Bronchial epithelial cell (primary cell): ENCODE measurements at places on chromosomes 16 and 17.

DNA sequence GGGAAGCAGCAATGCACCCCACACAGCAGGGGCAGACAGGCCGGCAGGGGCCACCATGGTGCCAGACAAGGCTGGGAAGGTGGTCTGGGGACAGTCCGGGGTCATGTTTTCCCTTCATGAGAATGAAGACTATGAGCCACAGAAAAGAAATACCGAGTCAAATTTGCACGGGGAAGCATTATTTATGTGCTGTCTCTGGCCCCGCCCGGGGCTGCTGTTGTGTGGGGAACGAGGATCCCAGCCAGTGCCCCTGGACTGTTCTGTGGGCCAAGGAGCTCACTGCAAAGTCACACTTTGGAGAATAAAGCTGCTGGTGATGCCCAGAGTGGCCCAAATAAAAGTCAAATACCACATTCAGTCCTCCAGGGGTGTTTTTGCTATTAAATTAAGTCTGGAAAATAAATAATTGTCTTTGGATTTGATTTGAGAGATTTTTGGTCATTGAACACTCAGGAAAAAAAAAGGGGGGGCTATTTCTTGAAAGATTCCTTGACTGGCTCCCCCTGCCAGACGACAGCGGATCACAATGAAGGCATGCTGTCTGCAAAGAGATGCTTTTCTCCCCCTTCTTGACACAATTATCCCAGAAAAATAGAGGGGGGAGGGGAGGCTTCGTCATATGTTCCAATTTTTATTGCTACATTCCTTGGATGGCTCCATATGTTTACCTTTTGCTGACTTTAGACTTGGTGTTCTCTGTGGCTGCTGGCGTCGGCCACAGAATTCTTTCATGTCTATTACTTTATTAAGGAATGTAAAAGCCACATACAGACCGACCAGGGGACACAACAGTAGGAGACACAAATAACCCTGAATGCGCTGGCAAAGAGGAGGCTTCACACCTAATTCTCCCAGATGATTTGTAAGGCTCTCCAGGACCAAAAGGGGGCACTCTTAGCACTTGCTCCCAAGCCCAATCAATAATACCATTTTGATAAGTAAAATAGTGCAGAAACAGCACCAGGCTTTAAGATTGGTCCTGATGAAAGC, 27.1 kb upstream of the ANKFN1 start:
- peak; percentile 11 for DNase-seq

- no peak for DNase-seq
Measured at GRCh38 chr16:88055356-88055755, 104.1 kb downstream of the BANP start.

DNA sequence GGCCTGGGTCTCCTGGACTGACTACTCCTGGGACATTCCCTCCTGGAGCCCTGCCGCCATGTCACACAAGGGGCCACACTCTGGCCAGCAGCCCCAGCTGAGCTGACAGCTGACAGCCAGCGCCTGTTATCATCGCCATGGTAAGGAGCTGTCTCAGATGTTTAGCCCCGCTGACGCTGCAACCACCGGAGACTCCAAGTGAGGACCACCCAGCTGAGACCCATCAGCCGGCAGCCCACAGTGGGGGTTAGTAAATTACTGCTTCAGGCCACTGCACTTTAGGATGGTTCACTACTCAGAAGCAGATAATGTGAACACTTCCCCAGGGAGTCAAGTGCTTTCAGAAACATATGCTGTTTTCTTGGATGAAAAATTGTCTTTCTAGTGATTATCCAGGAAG, 14.6 kb upstream of the SPHK1 start:
- no peak for DNase-seq

GRCh38 chr16:68371706-68372380, 61.0 kb downstream of the PRMT7 start:
- DNase-seq: no peak

DNA sequence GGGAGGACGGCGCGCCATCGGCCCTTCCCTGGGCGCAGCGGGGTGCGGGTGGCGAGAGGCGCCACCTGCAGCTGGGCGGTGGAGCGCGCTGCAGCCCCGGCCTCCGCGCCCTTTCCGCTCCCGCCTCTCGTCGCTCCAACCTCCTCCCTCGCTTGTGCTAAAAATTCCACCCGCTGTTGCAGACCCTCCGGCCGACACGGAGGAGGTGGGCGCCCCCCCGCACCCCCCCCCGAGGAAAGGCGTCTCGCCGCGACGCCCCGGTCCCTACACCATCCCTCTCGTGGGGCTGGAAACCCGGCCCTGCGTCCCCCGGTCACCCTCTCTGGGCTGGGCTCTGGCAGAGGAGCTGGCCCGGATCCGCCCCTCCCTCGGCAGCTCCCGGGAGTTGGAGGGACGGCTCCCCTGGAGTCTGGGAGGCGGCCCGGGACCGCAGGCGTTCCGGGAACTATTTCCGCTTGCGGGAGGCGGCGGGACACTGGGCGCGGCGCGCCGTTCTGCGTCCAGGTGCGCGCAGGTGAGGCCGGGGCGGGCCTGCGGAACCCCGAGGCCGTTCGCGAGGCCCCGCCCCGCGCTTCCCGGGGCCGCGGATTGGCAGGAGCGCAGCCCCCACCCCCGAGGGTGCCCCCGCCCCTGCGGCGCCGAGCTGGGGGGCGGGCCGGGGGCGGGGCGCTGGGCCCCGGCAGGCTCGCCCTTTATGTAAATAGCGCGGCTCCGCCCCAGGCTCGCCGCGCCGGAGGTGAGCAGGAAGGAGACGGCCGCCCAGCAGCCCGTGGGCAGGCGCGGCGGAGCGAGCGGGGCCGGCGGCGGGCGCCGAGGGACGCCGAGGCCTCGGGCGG, at the start of gene LLGL2:
Gene LLGL2, plus strand, starts transcription at position 728 of the 836 bp plus-strand sequence. CDS start 17,730 bp downstream, outside the sequence.
- peak; percentile 73 for DNase-seq

DNA sequence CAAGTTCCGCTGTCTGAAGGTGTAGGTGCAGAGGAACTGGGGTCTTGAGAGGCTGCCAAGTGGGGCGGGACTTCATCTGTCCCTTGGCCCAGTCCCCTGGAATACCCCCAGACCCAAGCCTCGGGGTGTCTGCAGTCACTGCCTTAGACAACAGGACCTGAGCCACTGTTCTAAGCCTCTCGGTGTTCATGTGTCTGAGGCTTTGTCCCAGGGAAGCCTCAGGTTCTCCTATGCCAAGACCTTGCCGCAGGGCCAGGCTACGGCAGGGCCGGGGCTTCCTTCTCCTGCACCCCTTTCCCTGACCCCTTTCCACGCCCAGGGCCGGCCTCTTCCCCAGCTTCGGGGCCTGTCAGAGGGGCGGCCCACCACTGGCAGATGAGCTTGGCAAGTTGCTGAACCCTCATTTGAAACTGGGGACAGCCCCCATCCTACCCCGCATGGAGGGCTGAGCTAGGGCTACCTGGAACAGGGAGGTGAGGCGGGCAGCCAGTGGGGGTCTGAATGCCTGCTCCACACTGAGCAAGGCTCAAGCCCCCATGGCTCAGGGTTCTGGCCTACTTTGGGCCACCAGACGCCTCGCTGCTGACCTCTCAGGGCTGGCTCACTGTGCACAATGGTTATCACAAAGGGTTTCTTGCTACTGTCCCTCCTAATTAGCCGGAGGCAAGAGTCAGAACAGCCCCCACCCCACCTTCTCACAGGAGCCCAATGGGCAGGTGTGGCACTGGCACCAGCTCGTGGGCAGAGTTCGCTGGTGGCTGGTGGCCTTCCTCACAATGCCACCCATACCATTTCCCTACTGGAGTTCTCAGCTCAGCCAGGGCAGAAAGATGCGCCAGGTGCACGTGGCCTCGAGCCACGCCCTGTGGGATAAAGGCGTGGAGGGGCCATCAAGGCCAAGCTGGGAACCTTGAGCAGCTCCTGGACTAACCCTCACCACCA, 7.1 kb downstream of the LITAFD start:
- DNase-seq: no peak
